ENCODE measurements at places on chromosomes 5 and 9. TPM values are rescaled to one million over a fixed set of nuclear protein-coding genes. Genes with fewer than 3 reads are reported as not detected.

INSYN2B gene
- total RNA-seq = 1.4 TPM

IFNW1 gene
- not detected for total RNA-seq

KCNV2 gene
- not detected for total RNA-seq

VCAN gene
- total RNA-seq = 228 TPM

GRCh38 chr5:68433923-68434879, 218.6 kb downstream of the PIK3R1 start:
- peak; percentile 51 for DNase-seq

DNA sequence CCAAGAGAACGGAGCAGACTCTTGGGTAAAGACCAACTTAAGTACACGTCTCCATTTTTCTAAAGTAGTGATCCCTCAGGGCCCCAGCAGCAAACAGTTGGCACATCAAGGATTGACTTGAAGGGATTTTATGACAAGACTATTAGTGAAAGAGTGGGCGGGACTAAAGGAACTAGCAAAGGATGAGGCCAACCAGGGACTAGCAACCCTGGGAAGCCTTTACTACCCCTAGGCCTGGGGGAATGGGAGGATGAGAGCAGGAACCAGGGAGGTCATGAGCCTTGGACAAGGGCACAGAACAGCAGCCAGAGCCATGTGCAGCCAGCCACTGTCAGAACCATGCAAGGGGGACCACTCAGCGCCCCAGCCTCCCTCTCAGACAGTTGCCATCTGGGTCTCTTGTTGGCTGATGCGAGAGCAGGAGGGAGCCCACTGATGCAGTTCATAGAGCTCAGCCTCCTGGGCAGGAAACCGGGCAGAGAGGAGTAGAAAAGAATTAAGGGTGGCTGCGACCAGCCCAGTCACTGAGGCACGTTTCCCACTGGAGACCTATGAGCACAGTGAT, 28.1 kb downstream of the TGFBI start:
- DNase-seq = no peak

DNA sequence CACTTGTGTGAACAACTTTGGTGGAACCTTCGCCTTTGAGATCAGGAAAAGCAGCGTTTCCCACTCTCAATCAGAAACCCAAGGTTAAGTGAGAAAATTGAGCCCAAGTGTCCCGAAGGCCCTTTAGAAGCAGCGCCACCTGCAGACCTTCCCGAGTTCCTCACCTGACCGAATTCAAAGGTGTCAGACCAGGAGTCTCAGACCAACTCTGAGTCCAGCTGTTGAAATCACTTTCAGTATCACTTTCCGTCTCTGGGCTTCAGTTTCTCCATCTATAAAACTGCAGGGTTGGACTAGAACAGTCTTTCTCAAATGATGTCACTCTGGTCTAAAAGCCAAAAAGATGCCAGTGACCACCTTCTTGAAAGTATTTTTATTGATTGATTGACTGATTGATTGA, 31.7 kb upstream of the GRHPR start:
- DNase-seq = no peak

DNA sequence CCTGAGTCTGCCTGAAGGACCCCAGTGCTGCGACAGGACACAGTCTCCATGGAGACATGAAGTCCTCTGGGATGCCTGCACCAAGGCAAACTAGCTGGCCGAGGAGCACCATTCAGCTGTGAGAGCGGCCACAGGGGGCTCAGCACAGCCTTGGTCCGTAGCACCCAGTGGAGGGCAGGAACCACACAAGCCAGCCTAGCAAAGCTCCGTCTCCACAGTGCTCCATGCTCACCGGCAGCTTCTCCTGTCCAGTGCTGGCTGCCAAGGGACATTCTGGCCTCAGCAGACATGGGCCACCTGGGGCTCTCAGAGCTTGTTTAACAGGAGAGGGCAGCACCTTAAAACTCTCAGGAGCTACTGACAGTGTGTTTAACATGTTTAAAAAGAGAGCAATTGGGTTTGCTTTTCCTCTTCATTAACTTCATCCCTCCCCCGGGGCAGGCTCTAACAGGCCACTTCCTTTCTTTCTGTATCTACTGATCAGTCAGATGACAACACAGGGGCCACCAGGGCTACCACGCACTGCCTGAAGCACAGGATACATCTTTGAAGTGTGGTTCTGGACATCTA, 57.0 kb downstream of the SECISBP2 start:
- no peak for DNase-seq

DNA sequence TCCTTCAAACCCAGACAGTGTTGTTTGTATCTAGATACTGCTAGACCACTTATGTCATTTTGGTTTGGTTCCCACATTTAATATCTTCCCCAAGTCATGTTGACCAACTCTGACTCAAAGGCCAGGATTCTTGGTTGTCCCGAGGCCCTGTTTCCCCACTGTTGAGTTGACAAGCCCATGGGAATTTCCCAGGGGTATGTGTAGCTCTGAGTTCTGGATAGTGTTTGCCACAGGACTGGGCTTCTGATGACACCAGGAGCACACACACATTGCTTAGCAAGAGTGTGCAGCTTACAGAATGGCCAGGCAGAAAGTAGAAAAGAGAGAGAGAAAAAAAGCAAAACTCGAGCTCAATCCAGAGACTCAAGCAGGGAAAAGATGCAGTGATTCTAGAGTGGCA, 214.4 kb downstream of the NXNL2 start:
- no peak for DNase-seq

- DNase-seq = peak; percentile 18
These were observed 4.6 kb downstream of the PTCH1 start for GRCh38 chr9:95511952-95512708.
